ENCODE measurements at places on chromosomes 2 and 18.

DNA sequence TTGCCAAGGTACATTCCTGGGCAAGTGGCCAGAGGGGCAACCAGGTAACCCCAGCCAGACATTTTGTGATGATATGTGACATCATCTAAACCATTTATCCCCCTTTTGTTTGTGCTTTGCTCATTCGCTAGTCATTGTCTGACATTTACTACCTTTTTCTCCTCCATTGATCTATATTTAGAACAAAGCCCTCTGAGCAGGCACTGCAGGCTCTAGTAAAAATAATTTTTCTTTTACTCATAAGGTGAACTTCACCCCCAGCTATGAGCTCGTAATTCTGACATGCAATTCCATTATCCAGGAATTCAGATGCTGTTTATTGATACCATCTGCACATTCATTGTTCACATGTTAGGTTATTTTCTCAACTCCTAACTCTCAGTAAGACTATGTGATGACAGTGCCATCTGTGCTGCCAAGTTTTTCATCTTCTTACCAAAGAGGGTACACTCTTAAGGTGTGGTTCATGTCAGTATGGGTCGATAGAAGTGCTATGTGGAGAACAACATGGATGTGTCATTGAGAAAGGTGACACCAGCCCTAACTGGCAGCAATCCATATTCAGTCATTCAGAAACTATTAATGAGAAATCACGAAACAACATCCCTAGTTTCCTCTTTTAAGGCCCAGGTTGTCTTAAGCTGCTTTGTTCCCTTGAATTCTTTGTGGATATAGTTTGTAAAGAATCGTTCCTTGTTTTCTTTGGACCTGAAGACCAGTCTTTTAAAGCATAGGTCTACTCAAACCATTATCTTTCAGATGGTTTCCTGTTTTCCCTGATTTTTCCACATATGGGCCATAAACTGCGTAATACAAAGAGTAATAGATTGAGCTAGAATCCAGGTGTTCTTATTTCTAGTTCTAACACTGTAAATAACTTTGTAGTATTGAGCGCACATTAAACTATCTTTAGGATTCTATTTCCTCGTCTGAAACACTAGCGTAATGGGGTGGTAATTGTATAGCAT, 978.1 kb upstream of the CDH2 start:
- no peak for DNase-seq

DNA sequence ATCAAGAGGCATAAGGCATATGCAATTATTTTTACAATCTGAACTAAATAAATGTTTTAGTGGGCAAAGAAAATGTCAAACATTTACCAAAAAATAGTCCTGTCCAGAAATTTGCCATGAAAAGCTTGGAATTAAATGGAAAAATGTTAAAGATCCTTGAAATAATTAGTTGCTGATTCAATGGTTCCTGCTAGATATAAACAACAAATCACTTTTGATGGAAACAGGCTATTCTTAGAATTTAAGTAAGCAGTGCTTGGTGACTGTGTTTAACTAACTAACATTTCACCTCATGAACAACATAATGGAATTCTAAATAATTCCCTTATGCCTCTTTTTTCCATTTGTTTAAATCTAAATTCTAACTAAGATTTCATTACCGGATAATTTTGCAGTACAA, 3.9 kb downstream of the RND3 start:
- no peak for DNase-seq

DNA sequence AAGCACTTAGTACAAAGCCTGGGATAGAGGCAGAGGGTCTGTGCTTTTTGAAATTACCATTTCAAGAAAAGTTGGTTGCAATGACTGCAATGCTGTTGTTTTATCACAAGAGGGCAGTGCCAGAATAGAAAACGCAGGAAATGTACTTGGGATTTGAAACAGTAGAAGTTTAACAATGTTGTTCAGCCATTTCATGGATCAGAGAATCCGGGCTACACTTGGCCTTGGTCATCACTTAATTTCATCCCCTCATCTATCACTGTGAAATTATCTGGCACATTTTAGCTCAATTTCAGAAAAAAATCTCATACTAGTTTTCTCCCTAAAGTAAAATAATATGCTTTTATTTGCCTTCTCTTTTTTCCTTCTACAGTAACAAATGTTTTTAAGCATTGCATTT, 70.8 kb downstream of the RAPGEF4 start:
- no peak for DNase-seq

DNA sequence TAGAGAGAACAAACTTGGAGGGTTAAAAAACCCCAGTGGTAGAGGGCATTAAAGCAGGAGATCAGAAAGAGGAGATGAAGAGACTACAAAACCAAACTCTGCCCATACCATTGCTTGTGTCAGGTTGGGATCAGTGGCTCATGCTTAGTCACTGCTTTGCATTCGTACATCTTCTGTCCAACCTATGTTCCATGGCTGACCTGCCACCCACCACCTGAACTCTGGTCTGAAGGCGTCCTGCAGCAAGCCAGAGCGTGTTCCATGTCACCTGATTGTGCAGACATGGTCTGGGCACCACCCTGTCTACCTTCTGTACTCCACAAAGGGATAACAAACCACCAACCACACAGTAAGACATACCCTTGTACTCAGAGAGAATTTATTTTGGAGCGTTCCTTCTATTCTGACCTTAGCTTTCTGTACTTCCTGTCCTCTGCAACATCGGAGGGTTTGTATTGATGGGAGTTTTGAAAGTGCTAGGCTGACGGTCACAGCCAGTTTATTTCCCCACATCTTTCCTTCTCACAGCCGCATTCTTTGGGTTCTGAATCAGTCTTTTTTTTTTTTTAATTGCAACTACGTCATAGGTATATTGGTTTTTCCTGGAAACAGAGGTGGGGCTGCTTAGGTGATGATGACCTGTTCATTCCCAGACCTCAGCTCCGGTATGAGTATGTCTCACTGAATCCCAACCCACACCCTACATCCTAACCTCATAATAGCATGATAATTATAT, 88.3 kb downstream of the SOWAHC start:
- no peak for DNase-seq

GRCh38 chr2:210496512-210496911, 20.0 kb upstream of the LANCL1 start:
- no peak for DNase-seq

- DNase-seq: no peak
Measured at GRCh38 chr18:72849671-72850070, 18.1 kb downstream of the NETO1 start.

DNA sequence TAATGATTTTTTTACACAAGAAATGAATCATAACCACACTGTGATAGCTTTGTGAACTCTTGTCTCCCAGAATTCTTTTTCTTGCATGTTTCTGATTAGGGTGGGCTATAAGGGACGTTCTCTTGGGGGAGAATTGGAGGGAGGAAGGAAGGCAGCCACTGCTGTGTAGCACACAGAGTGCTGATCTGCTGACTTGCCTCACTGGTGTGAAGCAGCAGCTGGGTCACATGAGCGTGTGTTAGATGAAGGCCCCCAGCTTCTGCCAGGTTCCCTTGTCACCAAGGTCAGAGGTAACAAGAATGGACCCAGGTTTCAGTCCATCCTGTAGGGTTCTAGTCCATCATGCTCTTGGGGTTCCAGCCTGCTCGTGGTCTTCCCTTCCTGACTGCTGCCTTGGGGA, 107.4 kb upstream of the GLI2 start:
- no peak for DNase-seq
